Bone marrow (tissue), 2 donors: ENCODE measurements at places on chromosomes 1 and 21.

DNA sequence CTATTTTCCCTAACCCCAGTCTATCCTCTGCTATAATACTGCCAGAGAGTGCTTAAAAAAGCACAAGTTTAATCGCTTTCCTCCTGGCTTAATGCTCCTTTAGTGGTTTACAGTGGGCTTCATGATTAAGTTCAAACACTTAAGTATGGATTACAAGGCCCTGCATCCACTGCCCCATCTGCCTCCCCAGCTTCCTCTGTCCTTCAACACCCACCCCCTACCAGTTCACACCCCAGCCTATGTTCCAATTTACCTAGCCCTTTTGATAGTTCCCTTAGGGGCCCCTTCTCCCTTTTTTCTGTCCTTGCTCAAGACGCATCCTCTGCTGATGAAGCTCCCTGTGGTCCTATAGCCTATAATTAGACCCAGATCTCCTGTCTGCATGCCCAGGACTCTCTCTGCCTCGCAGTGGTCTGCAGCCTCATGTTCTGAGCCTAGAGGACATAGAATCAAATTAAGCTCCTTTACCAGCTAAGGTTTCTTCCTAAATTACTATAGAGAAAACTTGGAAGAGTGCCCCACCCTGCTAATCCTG is 212.5 kb downstream of the FGGY start:
- DNase-seq = no peak

DNA sequence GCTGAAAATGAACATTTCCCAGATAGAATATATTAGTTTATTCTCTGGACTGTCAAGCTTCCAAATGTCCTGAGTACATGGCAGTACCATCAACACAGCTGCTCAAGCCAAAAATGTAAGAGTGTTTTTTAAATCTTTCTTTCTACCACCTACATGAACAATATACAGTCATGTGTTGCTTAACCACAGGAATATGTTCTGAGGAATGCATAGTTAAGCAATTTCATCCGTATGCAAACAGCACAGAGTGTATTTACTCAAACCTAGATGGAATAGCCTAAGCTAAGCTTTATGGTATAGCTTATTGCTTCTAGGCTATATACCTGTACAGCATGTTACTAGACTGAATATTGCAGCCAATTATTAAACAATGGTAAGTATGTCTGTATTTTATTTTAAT is 561.9 kb upstream of the ADGRL4 start:
- DNase-seq = no peak

DNA sequence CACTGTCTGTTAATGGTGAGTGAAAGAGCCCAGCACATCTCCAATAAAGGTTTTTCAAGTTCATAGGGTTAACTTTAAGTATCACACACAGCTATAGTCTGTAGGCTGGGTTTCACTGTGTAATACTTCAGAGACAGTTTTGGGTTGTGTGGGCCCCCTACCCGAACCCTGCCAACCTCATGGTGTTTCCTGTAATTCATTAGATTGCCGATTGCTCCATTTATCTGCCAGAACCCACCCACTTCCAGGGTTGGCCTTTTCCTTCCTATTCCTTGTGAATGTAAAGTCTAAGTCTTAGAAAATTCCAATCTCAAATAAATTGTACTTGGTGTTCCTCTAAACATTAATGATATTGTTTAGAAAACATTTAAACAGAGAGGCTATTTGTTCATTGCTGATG is 43.6 kb downstream of the CTTNBP2NL start:
- no peak for DNase-seq

DNA sequence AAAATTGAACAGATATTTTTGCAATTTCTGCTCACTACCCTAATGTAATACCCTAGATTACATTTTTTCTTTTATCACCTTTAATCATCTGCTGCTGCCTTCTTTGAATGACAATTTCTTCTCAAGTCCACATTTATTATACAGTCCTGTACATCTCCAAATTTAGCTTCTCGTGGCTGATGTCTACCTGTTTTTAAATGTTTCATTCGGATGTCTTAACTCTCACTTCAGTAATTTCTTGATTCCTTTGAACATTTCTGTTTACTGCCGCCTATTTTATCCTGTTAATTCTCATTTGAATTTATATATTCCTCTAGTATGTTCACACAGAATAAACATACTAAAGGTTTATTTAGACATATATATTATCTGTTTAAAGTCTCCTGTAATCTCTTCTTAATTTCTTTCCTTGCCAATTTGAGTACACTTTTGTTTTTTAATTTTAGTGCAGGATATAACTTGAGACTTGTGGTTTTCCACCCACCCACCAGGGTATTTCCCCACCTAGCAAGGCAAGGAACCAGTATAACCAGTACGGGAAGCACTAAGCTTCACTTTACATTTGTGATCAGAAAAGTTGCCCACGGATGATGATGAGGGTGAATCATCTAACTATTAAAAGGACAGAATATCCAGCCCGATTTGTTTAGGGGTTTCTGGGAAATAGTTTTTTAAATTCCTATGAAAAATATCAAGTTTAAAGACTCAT is 12.7 kb downstream of the INSL5 start:
- no peak for DNase-seq

GRCh38 chr1:4447778-4448420 is 206.5 kb upstream of the AJAP1 start:
- DNase-seq = no peak

- DNase-seq = no peak
Observed at GRCh38 chr21:35095859-35096291, 46.8 kb upstream of the RUNX1 start.

GRCh38 chr1:10958614-10959013 is 53.8 kb upstream of the TARDBP start:
- DNase-seq = no peak

GRCh38 chr1:112722601-112723510 is 7.7 kb upstream of the PPM1J start:
- DNase-seq = peak; percentile 29

DNA sequence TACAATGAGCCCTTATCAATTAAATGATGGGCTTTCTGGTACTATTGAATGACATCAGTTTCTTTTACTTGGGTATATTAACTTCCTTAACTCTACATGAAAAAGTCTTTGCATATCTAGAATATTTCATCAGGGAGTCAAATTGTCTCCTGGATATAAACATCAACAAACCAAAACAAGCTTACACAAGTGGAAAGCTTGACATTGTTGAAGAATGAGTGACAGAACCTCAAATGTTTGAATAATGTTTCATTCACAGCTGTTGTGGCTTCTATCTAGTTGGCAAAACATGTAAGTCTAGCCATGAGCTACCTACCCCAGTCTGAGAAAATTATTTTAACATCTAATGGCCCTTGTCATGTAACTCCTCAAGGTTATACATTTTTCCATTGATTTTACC is 604.8 kb upstream of the ADAMTS5 start:
- DNase-seq = no peak

DNA sequence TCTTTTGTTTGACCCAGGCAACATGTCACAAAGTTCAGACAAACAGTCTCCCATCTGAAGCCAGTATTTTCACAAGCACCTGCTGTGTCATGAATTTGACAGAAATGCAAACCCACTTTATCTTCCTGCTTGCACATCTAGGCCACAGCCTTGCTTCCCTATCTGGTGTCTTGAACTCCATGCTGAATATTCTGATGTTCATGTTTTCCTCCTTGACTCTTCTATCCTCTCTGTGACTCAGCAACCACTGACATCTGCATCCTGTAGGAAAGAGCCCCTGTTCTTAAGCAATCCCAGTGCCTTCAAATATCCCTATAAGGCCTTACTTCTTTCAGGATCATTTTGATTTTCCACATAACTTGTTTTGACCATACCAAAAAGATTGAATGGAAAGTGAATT is 6.5 kb downstream of the CD55 start:
- no peak for DNase-seq

DNA sequence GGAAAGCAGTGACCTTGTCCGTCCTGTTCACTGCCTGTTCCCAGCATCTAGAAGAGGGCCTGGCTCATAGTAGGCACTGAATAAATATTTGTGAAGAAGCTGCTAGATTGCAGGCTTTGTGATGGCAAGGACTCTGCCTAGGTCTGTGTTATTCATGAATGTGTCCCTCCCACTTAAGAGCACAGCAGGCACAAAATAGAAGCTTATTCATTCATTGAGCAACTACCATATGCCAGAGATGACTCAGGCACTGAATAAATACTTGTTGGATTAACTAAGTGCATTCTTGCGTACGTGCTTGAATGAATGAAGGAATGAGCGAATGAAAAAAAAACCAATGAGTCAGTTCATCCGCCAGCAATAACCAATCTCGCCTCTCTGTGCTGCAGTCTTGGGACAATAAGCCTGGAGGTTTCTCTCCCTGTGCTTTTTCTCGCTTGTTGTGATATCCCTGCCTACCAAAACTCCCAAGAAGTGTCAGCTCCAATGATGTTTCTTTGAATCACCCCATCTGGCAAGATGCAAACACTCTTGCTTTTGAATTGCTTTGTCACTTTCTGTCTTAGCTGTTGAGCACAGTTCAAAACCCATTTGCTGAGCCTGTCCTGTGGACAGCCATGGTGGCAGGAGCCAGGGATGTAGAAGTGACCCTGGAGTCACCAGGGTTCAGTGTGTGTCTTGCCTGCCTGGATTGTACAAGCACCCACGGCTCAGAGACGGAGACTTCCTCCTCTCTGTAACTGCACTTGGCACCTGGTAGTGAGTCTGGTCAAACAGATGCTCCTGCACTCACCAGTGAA is 143.9 kb downstream of the KAZN start:
- no peak for DNase-seq

- no peak for DNase-seq
Observed at GRCh38 chr1:156586323-156586722, 5.3 kb upstream of the NAXE start.

- DNase-seq = peak; percentile 39
Observed at GRCh38 chr1:200938955-200939354, 44.3 kb downstream of the INAVA start.

DNA sequence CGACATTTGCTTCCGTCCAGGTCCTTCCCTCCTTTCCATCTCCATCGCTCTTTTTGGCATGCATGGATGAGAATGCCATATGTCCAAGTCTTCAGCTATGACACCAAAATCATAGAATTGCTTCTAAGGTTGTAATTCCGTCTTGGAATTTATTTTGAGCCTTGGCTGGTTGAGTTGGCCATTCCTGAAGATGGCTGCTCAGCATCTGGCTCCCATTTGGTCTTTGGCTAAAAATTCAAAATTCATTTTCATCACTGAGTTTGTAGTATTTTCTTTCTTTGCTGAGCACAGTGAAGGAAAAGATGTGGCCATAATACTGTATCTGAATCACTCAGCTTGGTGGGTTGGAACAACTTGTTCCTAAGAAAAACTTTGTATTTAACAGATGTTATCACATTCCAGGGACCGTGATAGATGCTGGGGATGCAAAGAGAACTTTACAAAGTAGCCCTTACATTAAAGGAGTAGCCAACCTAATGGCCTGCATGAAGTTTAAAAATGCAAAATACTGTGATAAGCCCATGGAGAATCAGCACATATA is 15.6 kb downstream of the JUN start:
- no peak for DNase-seq

DNA sequence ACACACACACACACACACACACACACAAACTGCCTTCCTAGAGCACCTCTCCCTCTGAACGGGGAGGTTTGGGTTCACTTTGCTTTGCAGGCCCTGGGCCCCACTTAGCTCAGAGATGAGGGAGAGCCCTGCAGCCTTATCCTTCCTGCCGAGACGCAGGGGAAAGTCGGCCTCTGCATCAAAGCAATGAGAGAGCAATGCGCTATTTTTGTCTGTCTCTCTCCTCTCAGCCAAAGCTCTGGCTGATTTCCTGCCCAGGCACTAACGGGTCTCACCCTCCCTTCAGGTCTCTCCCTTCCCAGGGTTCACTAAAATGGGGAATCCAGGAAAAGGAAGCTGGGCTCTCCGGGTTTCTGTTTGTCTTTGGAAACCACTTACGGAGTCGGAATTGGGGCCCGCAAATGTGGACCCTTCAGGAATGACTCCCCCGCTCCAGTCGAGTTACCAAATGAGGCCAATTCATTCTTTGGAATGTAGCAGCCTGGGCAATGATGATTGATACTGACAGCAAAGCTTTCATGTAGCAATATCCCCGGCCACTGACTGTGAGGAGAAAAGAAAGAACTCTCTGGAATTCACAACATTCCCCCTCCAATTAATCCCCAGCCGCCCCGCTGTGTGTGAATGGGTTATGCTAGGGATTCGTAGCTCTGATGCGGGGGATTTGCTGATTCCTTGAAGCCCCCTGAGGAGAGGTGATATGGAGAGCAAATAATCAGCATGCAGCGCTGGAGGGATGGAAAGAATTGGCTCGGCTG is 61.5 kb upstream of the WLS start:
- DNase-seq = no peak

DNA sequence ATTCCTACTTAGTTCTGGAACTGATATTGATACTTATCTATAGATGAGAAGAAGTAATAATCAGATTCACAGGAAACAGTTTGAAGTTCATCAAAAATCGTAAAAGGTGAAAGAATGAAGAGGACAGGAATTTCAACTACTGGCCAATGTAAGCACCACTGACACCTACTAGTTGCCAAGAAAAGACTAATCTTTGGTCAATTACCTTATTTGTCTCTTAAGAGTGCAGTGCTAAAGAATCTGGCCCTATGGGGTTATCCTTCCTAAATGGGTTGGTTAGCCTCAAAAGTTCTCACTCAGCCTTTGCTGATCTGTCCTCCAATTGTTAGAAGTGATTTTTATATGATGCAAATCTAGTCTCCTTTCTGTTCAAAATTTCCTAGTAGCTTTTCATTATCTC is 29.5 kb downstream of the ADSS2 start:
- DNase-seq = no peak

DNA sequence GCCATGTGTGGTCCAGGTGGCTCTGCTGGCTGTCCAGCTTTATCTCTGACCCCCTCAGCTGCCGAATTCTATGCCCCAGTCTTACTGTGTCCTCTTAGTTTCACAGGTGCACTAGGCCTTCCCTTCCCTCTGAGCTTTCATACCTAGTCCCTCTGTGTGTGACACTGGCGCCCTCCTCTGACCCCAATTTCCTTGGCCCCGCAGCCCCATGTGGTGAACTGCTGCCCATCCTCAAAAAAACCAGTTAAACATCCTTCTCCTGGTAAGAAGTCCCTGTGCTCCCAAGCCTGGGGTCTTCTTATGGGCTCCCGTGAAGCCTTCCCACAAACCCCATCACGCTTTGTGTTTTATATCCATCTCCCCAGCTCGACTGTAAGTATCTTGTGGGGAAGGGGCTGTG is 93.9 kb upstream of the TSPAN2 start:
- no peak for DNase-seq

- DNase-seq = no peak
Observed at GRCh38 chr21:18655931-18656330, 252.3 kb upstream of the TMPRSS15 start.

DNA sequence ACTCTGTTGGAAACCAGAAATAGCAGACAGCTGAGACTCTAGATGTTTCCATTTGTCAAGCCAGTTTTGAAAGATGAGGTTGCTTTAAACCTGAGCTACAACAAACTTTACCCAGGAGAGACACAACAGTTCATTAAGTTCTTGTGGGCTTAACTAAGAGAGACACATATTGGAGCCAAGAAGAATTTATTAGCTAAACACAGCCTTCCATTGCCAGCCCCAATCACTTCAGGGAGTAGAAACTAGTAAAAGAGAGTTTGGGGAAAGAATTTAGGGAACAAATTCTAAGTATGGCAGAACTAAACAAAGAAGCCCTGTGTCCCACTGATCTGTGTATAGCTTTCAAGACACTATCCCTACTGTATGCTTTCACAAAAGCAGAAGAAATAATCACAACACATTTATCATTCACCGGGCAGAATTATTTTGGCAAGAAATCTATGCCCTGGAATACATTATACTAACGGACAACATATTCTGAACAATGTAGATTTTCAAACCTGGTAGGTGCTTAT is 87.3 kb upstream of the KAZN start:
- DNase-seq = no peak
